ENCODE measurements at places on chromosomes 5 and 9. TPM values are rescaled to one million over a fixed set of nuclear protein-coding genes. Genes with fewer than 3 reads are reported as not detected.

The FREM1 gene
- total RNA-seq: 21.0 TPM

The ST8SIA4 gene
- 49.4 TPM for total RNA-seq

The MEF2C gene
- 0.45 TPM for total RNA-seq

The CCL19 gene
- total RNA-seq: not detected

The EPB41L4B gene
- 4.6 TPM for total RNA-seq

The PLEKHG4B gene
- total RNA-seq: 5.0 TPM
